Ovary (tissue), 10 donors: ENCODE measurements at places on chromosomes 2 and 18. TPM values are rescaled to one million over a fixed set of nuclear protein-coding genes. Genes with fewer than 3 reads are reported as not detected.

The RIOK3 gene
- polyA plus RNA-seq: 48.3 TPM

The C2orf80 gene
- polyA plus RNA-seq: not detected

The LYG1 gene
- polyA plus RNA-seq: 0.96 TPM

The AP1S3 gene
- polyA plus RNA-seq: 0.46 TPM

The SLC38A11 gene
- 0.19 TPM for polyA plus RNA-seq

The ELP2 gene
- 91.7 TPM for polyA plus RNA-seq

The STAT4 gene
- 1.3 TPM for polyA plus RNA-seq

The B3GNT7 gene
- polyA plus RNA-seq: 4.8 TPM

The FLACC1 gene
- 0.78 TPM for polyA plus RNA-seq

The SERPINB4 gene
- not detected for polyA plus RNA-seq

The ZNF532 gene
- polyA plus RNA-seq: 40.5 TPM

DNA sequence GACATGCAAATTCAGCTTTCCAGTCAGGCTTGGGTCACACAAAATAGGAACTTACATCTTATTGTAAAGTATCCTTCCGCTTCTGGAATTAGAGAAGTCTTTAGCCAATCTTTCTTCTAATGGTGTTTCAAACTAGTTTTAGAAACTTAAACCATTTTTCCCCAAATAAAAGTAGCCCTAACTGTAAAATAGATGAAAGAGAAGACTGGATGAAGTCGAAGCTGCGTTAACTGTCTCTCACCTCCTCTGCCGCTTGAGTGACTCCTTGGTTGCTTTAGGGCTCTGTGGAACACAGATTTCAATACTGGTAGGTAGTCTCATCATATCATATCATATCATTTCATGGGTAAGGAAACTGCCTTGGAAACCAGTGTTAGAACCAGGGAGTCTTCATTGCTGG is 498.4 kb downstream of the XIRP2 start:
- DNase-seq: no peak

DNA sequence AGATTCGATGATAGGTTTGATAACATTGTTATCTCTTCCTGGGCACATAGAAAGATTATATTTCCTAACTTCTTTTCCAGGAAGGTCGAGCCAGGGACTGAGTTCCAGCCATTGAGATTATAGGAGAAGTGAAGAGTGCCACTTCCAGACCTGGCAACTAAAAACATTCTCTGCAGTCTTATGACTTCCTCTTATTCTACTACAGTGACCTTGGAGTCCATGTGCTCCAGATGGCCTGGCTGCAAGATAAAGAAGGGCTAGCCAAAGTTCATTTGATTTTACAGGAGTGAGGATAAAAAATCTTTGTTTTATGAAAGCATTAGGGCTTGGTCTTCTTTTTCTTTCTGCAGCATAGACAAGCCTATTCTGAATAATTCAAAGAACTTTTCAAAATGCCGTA is 363.0 kb downstream of the FSIP2 start:
- no peak for DNase-seq

DNA sequence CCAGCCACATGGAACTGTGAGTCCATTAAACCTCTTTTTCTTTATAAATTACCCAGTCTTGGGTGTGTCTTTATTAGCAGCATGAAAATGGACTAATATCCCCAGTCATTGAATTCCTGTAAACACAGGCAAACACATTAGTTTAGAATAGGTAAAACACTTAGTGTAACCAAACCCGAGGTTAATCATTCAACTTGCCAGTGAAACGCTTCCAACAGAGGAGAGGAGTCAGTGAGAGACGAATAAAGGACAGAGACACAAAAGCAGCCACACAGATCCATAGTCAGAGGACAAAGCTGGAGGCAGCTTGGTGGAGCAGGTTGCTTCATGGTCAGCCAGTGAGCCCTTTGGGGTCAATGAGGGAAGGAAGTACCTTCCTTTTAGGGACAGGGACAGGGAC is 348.1 kb downstream of the TGIF1 start:
- DNase-seq: no peak

DNA sequence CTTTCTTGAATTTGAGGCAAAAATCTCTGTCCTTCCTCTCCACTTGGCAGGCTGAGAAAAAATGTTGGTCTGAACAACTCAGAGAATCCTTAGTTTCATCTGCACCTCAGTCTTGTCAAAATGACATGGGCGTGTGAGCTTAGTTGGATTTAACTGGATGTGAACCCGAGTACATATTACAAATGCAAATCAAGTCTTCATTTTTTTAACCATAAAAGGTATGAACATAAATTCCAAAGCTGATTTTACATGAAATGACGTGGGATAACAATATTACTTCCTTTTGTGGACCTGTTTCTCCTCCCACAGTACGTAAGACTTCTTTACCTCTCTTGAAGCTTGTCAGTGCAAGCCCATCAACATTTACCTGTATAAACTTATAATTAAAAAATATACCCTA is 32.6 kb upstream of the RND3 start:
- no peak for DNase-seq

DNA sequence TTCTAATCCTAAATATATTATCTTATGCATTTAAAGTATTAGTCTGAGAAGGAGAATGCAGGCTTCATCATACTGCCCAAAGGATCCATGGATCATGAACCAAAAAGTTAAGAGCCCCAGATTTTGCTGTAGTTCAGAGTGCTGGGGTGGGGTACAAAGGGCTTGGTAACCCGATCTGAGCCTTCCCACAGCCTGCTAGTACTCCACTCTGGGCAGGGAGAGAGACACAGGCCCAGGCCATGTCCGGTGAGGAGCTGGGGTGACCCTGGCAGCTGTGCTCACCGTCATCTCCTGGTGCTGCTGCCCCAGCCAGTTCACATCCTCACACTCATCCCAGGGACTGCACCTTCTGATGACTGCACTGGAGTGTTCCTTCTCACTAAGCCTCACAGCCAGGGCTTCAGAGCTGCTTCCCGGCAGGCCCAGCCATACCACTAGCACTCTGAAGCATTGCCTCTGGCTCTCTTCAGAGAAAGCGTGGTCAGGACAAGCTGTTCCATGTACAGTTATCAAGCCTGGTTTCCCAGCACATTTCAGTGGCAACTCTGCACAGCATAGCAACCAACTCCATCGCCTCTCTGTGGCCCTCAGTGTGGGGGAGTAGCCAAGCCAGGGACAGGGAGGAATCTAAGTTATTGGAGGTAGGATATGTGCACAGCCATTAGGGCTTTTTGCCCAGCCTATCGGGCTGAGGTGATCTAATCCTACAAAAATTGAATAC is 189.0 kb upstream of the CTAGE1 start:
- DNase-seq: no peak

- no peak for DNase-seq
Observed at GRCh38 chr2:214514704-214515103, 103.8 kb downstream of the VWC2L start.

DNA sequence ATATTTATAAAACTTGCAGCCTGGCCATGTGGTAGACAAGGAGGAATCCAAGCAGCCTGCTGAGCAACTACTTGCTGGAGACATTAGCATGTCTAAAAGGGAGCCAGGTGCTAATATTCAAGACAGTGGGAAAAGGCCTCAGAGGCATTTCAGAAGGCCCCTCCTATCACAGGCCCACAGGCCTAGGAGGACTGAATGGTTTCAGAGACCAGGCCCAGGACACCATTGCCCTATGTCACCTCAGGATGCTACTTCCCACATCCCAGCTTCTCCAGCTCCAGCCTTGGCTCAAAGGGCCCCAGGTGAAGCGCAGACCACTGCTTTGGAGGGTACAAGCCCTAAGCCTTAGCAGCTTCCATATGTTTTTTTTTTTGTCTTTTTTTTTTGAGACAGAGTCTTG is 39.0 kb downstream of the TPRKB start:
- DNase-seq: no peak

- no peak for DNase-seq
Observed at GRCh38 chr2:240162939-240163714, 22.7 kb upstream of the OTOS start.

GRCh38 chr2:105604938-105605337 is 139.8 kb upstream of the NCK2 start:
- DNase-seq: no peak

GRCh38 chr2:1907849-1908533 is 163.7 kb upstream of the PXDN start:
- no peak for DNase-seq

- no peak for DNase-seq
Observed at GRCh38 chr2:19802086-19802841, 99.5 kb downstream of the TTC32 start.

DNA sequence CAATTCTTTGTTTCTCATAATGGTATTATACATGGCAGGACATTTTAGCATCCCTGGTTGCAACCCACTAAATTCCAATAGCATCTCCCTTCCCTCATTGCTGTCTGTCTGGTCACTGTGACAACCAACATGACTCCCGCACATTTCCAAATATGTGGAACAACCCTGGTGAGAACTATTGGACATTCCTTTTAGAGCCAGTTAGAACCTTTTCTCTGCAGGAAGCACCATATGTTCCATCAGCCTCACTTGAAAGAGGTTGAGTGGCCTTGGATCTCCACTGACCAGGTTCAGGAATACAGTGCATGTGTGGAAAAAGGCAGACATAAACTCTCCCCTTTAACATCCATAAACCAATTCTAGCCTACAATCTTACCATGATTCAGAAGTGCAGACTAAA is 25.9 kb upstream of the GLS start:
- no peak for DNase-seq

- no peak for DNase-seq
Observed at GRCh38 chr2:16324544-16324937, 341.1 kb downstream of the CYRIA start.

- no peak for DNase-seq
Observed at GRCh38 chr18:11767935-11768334, 78.9 kb downstream of the GNAL start.

DNA sequence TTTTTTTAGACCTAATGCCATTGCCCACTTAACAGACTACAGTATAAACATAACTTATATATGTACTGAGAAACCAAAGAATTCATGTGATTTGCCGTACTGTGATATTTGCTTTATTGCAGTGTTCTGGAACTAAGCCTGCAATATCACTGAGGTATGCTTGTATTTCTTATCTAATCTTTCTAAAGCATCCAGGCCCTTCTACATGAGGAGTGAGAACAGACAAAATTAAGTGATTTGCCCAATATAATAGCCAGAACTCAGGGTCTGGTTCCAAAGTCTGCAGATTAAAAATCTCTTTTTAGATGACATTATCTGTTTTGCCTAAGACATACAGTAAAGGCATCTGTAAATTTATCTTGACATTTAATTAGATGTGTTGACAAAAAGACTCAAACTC is 41.9 kb downstream of the BMPR2 start:
- no peak for DNase-seq

- no peak for DNase-seq
Observed at GRCh38 chr18:74113711-74114110, 33.9 kb downstream of the FBXO15 start.

DNA sequence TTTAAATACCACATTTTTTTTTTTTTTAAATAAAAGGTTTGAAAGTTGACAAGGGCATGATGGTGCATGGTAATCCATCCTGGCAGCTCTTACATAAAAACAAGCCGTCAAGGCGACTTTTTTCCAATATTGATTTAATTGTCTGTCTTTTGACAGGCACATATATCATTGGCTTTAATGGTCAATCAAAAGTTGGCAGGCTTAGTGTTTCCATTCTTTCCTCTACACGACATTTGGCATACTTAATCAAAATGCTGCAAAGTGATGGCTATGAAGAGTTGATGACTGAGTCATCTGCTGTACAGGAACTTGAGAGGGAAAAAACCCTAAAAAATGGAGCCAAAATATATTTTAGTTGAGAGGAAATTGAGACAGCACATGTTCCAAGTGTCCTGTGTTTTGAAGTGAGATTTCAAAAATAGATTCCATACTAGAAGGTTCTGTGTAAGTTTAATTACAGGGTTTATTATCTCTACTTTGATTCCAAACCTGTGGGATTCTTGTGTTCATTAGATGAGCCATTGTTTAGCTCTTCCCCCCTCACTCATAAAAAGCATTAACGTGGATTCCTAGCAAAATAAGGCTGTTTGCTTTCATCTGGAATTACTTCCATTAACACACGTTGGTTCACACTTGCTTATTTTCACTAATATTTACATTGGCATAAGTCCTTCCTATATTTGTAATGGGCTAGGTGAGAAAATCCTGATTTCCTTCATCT is 3.2 kb downstream of the TSHZ1 start:
- DNase-seq: no peak

GRCh38 chr2:177731384-177731783 is 338.8 kb downstream of the AGPS start:
- no peak for DNase-seq

DNA sequence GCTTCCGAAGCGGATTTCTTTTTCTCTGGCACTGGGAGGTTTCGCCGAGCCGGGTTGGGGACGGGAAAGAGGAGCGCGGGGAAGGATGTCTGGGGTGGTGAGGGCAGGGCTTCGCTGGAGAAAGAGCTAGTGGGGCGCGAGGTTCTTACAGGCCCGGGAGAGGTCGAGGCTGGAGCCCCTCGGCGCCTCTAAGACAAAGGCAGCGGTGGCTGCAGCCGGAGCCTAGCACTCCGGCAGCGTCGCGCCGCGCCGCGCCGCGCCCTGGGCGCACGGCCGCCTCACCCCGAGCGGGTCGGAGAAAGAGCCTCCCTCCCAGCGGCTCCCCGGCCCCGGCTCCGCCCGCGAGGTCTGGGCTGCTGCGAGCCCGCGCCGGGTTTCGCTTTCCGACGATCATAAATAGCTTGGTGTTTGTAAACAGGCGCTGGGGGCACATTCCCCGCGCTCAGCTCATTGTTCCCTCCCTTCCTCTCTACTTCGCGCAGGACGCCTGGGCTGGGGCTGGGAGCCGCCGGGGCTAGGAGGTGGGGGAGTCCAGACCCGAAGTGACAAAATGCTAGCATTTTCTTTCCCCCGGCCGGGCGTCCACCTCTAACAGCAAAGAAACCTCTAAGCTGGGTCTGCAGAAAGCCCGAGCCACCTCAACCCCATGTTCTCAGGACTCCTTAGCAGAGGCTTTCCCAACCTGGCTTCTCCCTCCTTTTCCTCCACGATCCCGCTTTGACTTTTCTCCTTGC is 813 bp upstream of the MEIS1 start:
- peak; percentile 62 for DNase-seq

- no peak for DNase-seq
Observed at GRCh38 chr2:22885245-22885644, 499.7 kb upstream of the KLHL29 start.

GRCh38 chr2:174842496-174842895 is 78.2 kb upstream of the CHRNA1 start:
- DNase-seq: no peak
